ENCODE measurements at places on chromosomes 7 and 10.

GRCh38 chr10:48885376-48885775 is 54.3 kb downstream of the LRRC18 start:
- no peak for DNase-seq

DNA sequence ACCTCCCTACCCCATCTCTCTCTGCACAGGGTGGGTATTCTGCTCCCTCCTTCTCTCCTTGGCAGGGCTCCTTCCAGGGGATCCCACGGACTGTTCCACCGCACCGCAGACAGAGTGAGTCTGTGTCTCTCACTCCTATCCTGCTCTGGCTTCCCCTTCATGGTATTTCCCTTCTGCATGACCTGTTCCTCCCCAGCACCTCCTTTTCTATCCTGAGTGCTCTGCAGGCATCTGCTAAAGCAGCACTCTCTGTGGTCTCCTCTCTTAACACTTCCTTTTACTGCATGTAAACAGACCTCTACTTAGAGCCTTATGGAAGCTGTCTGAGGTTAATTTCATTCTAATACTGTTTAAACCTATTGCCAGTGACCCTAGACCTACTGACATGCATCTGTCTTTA is 171.5 kb downstream of the CCSER2 start:
- DNase-seq: no peak

GRCh38 chr10:31186225-31187000 is 132.6 kb upstream of the ZEB1 start:
- DNase-seq: no peak

GRCh38 chr7:143040209-143040715 is 11.9 kb upstream of the OR6V1 start:
- DNase-seq: no peak

GRCh38 chr10:115558252-115558651 is 465.1 kb downstream of the ATRNL1 start:
- no peak for DNase-seq

- DNase-seq: no peak
These were observed 34.1 kb downstream of the AFAP1L2 start for GRCh38 chr10:114370199-114370598.

Measured in stimulated activated CD4-positive, alpha-beta T cell treated with anti-CD3 and anti-CD28 coated beads, Interleukin-4, amount 100 ng/mL, for 4 hours (primary cell).